CD4-positive, CD25-positive, alpha-beta regulatory T cell (primary cell): ENCODE measurements at places on chromosomes 2 and 18. TPM values are rescaled to one million over a fixed set of nuclear protein-coding genes. Genes with fewer than 3 reads are reported as not detected.

- no peak for DNase-seq
Observed at GRCh38 chr18:32891797-32892196, 119.0 kb upstream of the KLHL14 start.

- no peak for DNase-seq
Observed at GRCh38 chr2:116499389-116499788, 1315.1 kb upstream of the DDX18 start.

- no peak for DNase-seq
Observed at GRCh38 chr2:237213315-237214022, 127.8 kb downstream of the COPS8 start.

GRCh38 chr2:44679990-44680389 is 261.5 kb upstream of the SIX3 start:
- DNase-seq: no peak

DNA sequence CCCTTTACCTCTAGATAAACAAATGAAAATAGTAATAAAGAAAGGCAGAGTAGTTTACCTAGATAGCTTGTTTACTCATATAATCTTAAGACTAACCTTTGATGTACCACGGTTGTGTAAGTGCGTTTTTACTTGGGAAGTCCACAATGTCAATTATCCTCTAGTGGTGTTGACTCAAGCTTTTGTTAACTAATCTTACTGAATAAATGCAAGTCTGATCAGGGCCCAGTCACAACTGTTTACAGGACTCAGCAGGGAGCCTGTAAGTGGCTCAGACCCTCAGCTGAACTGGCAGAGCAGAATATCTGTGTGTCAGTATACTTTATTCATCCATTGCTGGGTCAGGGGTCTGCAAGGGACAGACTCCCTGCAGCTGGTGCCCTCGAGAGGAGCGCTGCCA is 98.1 kb upstream of the ACAA2 start:
- no peak for DNase-seq

- DNase-seq: no peak
Observed at GRCh38 chr2:101368376-101368775, 18.9 kb downstream of the CREG2 start.

DNA sequence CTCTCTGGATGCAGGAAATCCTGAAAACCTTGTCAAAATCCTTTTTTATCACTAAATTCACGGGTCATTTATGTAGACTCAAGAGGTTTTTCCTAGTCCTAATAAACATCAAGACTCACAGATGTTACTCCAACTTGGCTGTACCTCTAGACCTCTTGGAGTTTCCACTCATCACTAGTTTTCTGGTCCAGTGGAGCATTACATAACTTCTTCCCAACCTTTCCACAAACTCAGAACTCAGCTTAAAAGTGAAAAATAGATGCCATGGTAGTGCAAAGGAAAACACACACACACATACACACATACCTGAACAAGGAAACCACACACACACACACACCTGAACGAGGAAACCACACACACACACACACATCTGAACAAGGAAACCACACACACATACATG is 807.2 kb downstream of the LRP1B start:
- DNase-seq: no peak

TLX2 gene
- not detected for total RNA-seq

ST6GAL2 gene
- 0.74 TPM for total RNA-seq
